ENCODE measurements at places on chromosomes 4 and X. TPM values are rescaled to one million over a fixed set of nuclear protein-coding genes. Genes with fewer than 3 reads are reported as not detected.

DNA sequence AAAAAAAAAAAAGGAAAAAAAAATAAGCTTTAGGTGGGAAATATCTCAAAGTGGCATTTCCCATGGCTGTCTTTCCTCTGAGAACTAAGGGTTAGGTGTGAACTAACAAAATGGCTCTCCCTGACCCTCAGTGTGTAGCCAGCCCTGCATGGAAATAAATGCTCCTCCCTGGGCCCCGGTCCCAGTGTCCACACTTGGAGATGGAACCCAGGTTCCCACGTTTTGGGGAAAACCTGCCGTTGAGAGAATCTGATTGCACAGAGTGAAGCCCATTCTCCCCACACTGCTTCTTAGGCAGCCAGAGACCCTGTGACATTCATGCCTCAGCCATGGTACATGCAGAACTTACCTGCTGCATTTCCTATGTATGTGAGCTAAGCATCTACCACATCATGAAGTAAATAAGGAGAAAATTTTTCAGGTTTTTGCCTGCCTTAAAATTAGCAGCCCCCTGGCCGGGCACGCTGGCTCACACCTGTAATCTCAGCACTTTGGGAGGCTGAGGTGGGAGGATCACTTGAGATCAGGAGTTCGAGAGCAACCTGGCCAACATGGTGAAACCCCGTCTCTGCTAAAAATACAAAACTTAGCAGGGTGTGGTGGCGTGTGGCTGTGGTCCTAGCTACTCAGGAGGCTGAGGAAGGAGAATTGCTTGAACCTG, 34.5 kb downstream of the HTT-AS start:
- no peaks in the 10 kb centered on the region for H3K27me3 ChIP-seq
- H3K27ac ChIP-seq = no peak overlapping the region
- no peaks in the 10 kb centered on the region for H3K36me3 ChIP-seq
- no peak overlapping the region for H3K4me3 ChIP-seq

GRCh38 chr4:150108691-150109090, 30.4 kb downstream of the DCLK2 start:
- H3K4me1 ChIP-seq = no peaks in the 10 kb centered on the region
- H3K4me3 ChIP-seq = no peak overlapping the region
- no peaks in the 10 kb centered on the region for H3K27me3 ChIP-seq
- DNase-seq = no peak
- H3K36me3 ChIP-seq = no peaks in the 10 kb centered on the region
- H3K27ac ChIP-seq = no peak overlapping the region

DNA sequence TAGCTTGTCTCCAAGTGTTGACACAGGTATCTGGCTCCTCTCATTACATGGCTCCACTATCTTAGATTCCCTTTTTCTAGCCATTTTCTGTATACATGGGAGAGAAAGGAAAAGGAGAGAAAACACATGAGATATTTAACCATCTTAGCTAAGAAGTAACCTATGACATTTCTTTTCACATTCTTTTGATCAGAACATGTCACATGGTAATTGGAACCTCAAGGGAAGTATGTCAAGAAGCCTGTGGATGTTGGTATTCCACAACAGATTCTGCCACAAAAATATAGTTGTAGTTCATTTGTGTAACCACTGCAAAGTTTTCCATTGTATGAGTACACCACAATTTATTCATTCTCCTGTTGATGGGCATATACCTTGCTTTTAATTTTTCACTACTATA, 18.7 kb upstream of the GABRB1 start:
- no peak overlapping the region for H3K4me3 ChIP-seq
- H3K4me1 ChIP-seq = peaks cover 5% of the 10 kb centered on the region
- DNase-seq = no peak
- no peaks in the 10 kb centered on the region for H3K36me3 ChIP-seq
- H3K27me3 ChIP-seq = no peaks in the 10 kb centered on the region

DNA sequence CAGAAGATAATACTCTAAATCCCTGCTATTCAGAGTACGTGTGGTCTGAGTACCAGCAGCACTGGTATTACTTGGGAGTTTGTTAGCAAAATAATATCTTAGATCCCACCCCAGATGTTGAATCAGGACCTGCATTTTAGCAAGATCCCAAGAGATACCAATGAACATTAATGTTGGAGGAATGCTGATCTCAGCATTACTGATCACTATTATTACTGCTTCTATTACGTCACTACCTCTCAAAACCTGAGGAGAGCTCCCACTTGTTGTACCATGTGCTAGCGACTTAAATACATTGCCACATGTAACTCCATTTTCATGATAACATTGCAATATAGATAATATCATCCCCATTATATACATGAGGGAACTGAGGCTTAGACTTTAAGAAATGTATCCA, 185.2 kb downstream of the SPRY1 start:
- H3K4me1 ChIP-seq = no peaks in the 10 kb centered on the region
- H3K36me3 ChIP-seq = no peaks in the 10 kb centered on the region
- no peak overlapping the region for H3K4me3 ChIP-seq
- H3K27ac ChIP-seq = no peak overlapping the region

DNA sequence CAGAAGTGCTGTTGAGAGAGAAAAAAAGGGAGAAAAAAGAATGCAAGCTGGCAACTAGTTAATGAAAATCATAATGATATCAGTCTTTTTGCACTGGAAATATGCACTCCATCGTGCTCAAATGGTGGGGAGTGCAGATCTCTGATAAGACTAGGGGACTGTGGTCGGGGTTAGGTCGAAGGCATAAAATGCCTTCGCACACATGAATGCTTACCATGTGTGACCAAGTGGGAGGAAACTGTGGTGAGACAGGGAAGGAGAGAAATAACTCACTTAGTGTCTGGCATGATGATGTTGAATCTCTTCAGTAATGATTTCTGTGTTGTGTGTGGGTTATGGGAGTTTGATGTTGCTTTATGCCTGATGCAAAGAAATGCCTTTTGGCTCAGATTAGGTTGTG, 358.9 kb downstream of the FBXO8 start:
- H3K4me3 ChIP-seq = no peak overlapping the region
- DNase-seq = no peak
- no peaks in the 10 kb centered on the region for H3K36me3 ChIP-seq
- H3K4me1 ChIP-seq = peaks cover 53% of the 10 kb centered on the region

- no peaks in the 10 kb centered on the region for H3K4me1 ChIP-seq
- H3K4me3 ChIP-seq = no peak overlapping the region
- no peak for DNase-seq
- no peaks in the 10 kb centered on the region for H3K36me3 ChIP-seq
- no peak overlapping the region for H3K27ac ChIP-seq
Measured at GRCh38 chrX:97358941-97359340, 475.2 kb downstream of the RPA4 start.

DNA sequence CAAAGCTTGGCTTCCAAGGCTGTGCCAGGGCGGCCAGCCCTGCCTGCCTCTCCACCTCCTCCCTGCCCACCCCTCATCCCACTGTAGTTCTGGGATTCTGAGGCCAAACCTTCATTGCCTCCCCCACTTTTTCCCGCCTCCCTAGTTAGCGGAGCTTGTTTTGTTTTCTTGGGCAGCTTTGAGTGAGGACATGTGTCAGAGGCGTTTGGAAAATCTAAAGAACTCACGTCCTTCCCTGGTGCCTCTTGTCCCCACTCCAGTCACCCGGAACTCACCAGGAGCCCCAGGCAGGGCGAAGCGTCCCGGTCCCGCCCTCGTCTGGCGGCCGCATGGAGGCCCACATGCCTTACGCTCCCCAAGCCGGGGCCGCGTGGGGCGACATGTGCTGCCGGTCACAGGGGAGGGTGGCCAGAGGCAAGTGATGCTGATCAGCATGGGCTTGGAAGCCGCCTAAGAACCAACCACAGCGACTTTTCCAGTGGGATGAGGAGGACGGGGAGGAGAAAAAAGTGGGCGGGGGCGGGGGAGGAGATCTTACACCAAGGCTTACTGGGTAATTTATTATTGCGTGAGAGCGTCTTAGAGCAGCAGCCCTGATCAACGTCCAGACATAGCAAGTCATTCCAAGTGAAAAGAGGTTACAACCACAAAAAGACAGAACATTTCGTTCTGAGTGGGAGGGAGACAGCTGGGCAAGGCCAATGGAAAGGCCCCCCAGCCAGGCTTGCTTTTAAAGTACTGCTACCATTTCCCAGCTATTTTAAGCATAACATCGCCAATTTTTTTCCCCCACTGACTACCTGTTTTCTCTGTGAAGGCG, 48.5 kb downstream of the PRPS1 start:
- no peaks in the 10 kb centered on the region for H3K36me3 ChIP-seq
- DNase-seq = peak; percentile 96
- peak overlapping the region; percentile 66 for H3K4me3 ChIP-seq
- peaks cover 73% of the 10 kb centered on the region for H3K4me1 ChIP-seq
- peak overlapping the region; percentile 91 for H3K27ac ChIP-seq

GRCh38 chrX:41688835-41689234, at the start of gene GPR34:
TSS of gene GPR34 (plus strand) at chrX:41688973. CDS start at chrX:41695634, 6,661 bp downstream.
- H3K36me3 ChIP-seq = no peaks in the 10 kb centered on the region
- H3K27me3 ChIP-seq = no peaks in the 10 kb centered on the region
- DNase-seq = no peak
- no peak within 1 kb of the TSS for H3K27ac ChIP-seq
- no peaks in the 10 kb centered on the region for H3K4me1 ChIP-seq

GRCh38 chrX:54798137-54798536, at the start of gene ITIH6:
TSS of gene ITIH6 (minus strand) at chrX:54798255. CDS start at chrX:54798210, 45 bp downstream.
- H3K4me1 ChIP-seq = no peaks in the 10 kb centered on the region
- no peak for DNase-seq
- H3K36me3 ChIP-seq = no peaks in the 10 kb centered on the region

GRCh38 chr4:78662658-78663057, 111.1 kb downstream of the ANXA3 start:
- peaks cover 22% of the 10 kb centered on the region for H3K4me1 ChIP-seq
- H3K27ac ChIP-seq = no peak overlapping the region
- H3K36me3 ChIP-seq = no peaks in the 10 kb centered on the region
- no peaks in the 10 kb centered on the region for H3K27me3 ChIP-seq
- H3K4me3 ChIP-seq = no peak overlapping the region

DNA sequence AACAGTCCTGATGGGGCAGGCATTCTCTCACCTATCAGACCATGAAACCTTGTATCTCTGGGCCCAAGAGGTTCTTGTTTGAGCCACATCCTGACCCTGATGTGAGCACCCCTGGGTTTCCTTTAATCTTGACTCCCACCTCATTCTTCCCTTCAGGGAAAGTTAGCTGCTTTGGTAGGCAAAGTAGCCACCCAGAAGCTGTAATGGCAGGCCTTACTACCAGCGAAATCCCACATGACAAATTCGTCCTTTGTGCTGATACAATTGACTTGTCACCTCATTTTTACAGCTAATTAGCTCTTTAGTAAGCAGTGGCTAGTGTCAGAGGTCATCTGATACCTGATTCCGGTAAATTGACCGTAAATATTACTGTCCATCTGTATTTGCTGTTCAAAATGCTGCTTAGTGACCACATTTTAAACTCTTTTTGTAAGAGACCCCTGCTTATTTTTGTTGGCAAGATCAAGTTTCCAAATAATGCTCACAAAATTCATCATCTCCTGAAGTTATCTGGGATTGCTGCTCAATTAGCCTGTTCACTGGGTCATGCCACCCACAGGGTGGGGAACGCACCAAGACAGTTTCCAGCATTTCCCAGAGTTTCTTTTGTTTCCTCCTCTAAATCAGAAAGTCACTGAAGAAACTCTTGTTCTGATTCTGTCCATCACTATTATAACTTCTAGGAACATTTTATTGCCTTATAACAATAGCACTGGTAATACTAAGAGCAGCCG, 329.7 kb downstream of the GPAT3 start:
- peak; percentile 60 for DNase-seq
- no peak overlapping the region for H3K27ac ChIP-seq
- H3K4me1 ChIP-seq = no peaks in the 10 kb centered on the region
- H3K27me3 ChIP-seq = no peaks in the 10 kb centered on the region
- H3K36me3 ChIP-seq = no peaks in the 10 kb centered on the region
- H3K4me3 ChIP-seq = no peak overlapping the region

DNA sequence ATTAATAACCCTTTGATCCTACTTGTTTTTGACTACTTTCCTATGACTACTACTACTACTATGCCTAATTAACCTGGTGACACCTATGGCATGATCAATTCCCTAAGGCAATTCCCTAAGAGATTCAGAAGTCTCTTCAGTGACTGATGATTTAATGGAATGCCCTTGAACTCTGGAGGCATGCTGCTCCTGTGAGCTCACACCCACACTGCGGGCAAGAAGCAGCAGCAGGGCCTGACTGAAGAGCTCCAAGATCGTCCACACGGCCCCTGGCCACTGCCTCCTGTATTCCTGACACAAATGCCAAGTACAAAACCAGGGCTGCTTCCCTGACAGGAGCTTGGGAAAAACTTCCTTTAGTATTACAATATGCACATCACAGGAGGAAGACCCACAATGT, 74.2 kb upstream of the STS start:
- H3K4me1 ChIP-seq = no peaks in the 10 kb centered on the region
- no peak overlapping the region for H3K27ac ChIP-seq
- DNase-seq = no peak
- H3K36me3 ChIP-seq = peaks cover 13% of the 10 kb centered on the region
- H3K4me3 ChIP-seq = no peak overlapping the region

GRCh38 chrX:139784807-139785206, 76.8 kb upstream of the MCF2 start:
- H3K4me3 ChIP-seq = no peak overlapping the region
- H3K36me3 ChIP-seq = peaks cover 44% of the 10 kb centered on the region
- DNase-seq = no peak

DNA sequence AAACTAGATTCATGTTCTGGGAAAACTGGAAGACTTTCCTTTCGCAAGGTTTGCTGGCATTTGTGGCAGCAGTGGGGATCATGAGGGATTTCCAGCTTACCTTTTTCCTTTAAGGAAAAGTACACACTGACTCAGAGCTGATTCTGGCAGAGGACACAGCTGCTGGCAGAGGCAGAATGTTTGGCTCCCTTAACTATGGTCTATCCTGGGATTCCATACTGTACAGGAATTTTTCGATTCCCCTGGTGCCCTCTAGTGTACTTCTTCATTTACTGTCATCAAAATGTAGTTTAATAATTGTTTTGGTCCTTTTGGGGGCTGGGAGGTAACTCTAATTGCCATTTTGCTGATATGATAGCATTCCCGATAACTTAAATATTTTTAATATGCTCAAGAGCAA, 152.7 kb downstream of the GABRG1 start:
- no peaks in the 10 kb centered on the region for H3K4me1 ChIP-seq
- no peak for DNase-seq
- H3K27ac ChIP-seq = no peak overlapping the region
- H3K4me3 ChIP-seq = no peak overlapping the region
- no peaks in the 10 kb centered on the region for H3K36me3 ChIP-seq

DNA sequence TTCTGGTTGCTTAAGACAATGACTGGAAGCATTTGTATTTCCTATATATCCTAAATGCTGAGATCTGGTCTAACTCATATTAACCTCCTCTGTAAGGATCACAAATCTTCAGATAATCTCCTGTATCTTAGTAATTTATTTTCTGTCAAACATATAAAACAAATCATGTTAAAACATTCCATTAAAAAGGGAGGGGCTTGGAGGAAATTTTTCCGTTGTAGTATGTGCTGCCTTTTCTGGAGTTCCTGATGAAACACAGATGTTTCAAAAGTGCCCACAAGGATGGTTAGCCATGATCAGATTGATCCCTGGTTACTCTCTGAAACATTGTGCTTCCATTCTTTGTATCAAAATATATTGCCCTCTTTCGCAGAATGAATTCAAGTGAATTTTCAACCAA, 182.1 kb downstream of the TENM3 start:
- H3K4me1 ChIP-seq = no peaks in the 10 kb centered on the region
- no peak for DNase-seq
- H3K27me3 ChIP-seq = no peaks in the 10 kb centered on the region
- no peak overlapping the region for H3K4me3 ChIP-seq
- no peak overlapping the region for H3K27ac ChIP-seq

Gene NSUN7
- 0.83 TPM for total RNA-seq

Gene RNF212
- total RNA-seq = 6.3 TPM

Gene MAGEC1
- total RNA-seq = not detected

Gene BCOR
- total RNA-seq = 21.1 TPM

Gene UCHL1
- total RNA-seq = 34.9 TPM
